ENCODE measurements at places on chromosomes 1 and 21. TPM values are rescaled to one million over a fixed set of nuclear protein-coding genes. Genes with fewer than 3 reads are reported as not detected.

- peak; percentile 55 for DNase-seq
These were observed 53.1 kb upstream of the HMCN1 start for GRCh38 chr1:185681034-185681633.

- no peak for DNase-seq
These were observed 10.8 kb upstream of the A3GALT2 start for GRCh38 chr1:33331444-33332356.

DNA sequence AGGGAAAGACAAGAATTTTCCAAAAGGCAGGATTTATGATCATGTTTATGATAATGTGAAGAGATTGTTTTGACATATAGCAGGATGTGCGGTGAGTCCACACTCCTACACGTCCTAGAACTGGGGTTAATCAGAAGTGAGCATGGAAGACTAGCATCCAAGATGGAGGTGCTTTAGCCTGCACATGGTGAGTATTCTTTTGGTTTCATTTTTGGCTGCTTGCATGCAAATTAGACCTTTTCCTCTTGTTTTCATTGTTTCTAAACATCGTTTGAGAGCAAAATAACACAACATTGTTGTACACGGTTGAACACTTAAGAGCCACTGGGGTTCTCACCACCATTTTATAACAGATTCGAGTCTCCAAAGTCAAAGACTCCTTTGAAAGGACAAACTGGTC, 14.9 kb upstream of the GUK1 start:
- DNase-seq: no peak

DNA sequence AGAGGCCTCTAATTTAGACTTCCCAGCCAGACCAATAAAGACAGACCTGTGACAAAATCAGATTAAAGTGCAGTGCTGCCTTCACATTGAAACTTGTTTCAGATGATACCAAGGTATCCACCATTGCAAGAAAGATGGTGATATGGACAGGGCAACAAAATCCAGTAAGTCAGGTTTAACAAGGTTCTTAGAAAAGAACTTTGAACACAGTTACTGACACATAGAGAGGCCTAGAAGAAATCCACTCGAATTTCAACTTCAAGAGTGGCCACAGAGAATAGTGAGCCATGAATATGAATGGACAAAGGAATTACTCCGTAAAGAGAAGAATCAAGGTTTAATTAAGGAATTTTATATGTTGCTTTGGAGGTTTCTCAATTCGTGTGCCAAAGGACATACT, 230.4 kb downstream of the KCNT2 start:
- DNase-seq: no peak

DNA sequence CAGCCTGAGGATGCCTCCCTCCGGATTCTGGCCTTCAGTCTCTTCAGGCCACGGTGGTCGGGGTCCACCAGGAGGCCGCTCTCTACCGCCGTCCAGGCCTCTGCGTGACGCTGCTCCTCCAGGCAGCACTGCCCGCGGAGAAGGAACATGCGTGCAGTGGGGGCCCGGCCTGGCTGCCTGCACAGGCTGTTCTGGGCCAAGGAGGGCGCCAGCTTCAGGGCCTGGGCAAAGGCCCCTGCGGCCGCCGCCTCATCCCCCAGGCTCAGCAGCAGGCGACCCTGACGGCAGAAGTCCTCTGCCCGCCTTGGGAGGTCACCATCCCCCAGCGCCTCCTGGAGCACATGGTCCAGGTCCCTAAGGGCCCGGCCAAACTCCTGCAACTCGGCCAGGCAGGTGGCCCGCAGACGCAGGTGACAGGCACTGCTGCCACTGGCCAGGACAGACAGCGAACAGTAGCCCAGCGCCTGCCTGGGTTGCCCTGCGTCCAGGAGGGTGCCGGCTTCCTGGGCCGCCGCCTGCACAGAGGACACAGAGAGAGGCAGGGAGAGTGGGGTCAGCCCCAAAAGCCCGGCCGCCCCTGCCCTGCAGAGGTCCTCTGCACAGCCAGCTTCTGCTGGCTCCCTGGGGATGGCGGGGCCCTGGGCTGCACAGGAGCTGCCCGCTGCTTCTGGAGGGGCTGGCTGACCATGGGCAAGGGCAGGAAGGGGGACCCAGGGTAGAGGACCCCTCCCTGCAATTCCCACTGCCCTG, 8.7 kb upstream of the MMEL1 start:
- no peak for DNase-seq

DNA sequence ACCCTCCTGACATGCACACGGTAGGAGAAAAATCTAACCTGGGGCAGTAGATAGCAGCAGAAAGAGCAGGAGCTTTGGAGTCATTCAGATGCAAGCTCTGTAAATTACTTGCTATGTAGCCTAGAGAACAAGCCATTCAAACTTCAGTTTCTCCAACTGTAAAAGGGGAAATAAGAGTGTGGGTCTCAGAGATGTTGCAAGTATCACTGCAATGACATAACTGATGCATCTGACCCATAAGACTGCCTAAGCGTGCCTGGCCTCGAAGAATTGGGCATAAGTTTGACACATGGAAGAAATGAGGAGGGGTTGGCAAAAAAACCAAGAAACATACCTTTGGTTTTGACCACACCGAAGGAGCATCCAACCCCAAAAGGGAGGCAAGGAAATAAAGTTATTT, 5.2 kb downstream of the AK2 start:
- DNase-seq: no peak

DNA sequence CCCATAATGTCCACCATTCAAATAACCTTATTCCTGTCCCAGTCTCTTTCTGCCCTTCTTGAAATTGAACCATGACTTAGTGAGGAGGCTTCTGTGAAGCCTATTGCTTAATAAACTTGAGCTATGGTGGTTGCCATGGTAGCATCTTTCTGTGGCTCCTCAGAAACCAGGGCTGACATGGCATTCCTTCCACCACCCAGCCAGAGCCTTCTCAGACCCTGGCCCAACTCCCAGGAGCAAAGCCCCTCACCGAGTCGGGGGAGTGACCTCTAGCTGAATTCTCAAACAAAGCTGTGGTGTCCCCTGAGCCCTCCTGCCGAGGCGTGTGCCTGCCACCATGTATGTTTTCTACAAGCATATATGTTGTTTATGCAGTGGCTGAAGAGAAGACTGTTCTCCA, 259.1 kb downstream of the CACNA1E start:
- no peak for DNase-seq

DNA sequence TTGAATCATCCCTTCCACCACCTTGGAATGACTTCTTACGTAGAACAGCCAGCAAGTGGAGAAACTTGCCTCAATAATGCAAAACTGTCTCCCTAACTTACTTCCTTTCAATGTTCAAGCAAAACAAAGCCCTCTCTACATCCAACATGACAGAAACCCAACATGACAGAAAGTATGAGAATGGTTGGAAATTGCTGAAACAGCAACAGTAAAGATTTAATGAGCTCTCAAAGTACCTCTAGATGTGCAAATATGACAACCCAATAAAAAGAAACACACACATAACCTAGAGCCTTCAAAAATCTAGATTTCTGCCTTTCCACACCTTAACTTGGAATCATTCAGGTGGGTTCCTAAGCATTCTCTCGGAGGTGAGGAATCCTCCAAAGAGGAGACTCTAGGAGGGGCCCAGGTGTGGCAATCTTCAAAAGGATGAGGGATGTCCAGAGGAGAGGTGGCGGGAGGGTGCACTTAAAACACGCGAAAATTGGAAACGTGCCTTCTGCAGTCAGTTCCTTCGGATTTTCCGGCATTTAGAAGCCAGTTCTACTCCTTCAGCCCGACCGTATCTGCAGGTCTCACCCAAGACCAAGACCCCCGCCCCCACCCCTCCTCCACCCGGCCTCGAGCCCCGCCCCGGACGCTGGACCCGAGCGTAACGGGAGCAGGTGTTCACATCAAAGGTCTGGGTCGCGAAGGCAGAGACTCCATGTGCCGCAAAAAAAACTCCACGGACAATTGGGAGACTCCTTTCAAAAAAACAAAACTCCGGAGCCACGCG, 996 bp upstream of the MGST3 start:
- peak; percentile 16 for DNase-seq

DNA sequence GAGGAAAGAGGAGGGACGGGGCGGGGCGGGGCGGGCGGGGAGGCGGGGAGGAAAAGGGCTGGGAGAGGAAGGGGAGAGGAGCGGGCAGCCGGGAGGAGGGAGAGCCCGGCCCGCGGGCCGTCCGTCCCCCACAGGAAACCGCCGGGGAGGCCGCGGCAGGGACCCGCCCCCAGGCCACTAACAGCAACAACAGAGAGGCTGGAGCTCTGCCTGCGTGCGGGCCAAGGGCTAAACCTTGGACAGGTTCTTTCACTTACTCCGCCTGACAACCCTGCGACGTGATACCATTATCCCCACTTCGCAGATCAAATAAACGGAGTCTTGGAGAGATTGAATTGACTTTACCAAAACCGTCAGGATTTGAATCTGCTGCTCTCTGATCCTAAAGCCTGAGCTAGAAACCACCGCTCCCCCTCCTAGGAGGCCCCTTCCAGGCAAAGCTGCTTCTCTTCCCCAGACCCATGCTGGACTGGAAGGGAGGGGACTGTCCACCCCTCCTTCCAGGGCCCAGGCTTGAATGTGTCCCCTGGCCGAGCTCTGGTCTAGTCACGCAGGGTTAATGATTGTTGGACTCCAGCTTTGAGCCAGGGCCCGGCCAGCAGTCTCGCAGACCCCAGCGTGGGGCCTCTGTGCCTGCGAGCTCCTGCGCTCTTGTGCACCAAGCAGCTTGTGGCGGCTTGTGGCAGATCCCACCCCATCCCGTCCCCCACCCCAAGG, at the start of gene EVA1B:
TSS of gene EVA1B (minus strand) at position 10 of the 717 bp plus-strand sequence. CDS start 608 bp downstream, outside the sequence.
- DNase-seq: peak; percentile 19

GRCh38 chr1:207938016-207938415, 27.1 kb upstream of the CD34 start:
- DNase-seq: peak; percentile 48

DNA sequence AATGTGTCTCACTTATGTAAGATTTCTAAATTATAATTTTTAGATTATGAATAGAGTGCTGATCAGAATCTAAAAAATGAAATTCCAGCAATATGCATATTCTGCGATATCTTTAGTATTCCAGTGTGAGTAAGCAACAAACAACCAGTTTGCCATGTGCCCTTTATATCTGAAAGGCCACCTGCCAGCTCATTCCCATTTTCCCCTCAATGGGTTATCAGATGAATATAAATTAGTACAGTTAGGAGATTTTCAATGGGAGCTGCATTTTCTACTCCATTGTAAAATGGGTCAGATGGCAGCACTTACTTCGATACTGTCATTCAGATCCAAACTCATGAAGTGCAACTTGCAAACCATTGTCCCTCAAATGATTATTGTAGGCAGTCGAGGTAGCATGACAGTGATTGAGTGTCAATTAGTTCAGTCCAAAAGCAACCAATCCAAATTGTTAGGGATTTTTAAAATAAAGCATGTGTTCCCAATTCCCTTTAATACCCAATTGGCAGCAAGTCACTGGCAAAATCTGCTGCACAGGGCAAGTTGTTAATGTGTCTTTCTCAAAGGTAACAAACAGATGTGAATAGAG, 680.3 kb downstream of the LRRIQ3 start:
- no peak for DNase-seq

DNA sequence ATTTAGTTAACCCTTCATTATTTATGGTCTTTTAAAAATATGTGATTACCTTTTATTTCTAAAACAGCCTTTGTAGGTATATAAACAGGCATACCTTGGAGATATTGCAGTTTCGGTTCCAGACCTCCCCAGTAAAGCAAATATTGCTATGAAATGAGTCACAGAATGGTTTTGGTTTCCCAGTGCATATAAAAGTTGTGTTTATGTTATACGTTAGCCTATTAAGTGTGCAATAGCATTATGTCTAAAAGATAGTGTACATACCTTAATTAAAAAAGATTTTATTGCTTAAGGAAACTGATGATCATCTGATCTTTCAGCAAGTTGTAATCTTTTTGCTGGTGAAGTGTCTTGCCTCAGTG, 44.1 kb downstream of the XCL2 start:
- DNase-seq: no peak

GRCh38 chr1:161176468-161177111, 717 bp downstream of the B4GALT3 start:
- DNase-seq: no peak

- no peak for DNase-seq
These were observed at the start of gene BEND5 for GRCh38 chr1:48776393-48777218. TSS of gene BEND5 (minus strand) at chr1:48776891. CDS start at chr1:48776831, 60 bp downstream.

GRCh38 chr1:30895944-30896660, 12.5 kb downstream of the SDC3 start:
- DNase-seq: no peak

GRCh38 chr1:58893257-58893869, 109.5 kb upstream of the JUN start:
- DNase-seq: no peak

DNA sequence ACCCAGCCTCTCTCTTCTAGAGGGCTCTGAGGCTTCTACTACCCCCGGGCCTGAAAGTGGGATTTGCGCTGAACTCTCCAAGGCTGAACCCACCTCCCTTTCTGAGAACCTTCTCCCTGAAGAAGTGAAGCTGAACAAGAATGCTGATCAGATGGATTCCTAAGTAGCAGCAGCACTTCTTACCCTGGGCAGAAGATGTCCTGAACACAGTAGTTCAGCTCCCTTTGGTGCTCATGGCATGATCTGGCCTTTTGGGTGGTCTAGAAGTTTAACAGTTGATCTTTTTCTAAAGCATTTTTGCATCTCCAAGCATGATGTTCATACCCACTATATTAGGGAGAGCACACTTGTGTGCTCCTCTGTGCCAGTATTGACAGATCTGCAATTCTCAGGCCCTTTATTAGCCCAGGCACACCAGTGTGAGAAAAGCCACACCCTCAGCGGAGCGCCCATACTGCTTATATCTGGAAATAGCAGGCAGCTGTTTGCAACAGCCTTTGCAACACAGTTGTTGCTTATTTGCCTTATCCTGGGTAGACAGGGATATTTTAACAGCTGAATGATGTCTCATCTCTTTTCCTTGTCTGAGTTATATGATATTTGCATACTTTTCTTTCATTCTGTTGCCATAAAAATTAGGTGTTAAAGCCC, 34.2 kb downstream of the CNN3 start:
- DNase-seq: no peak

- no peak for DNase-seq
These were observed 2.0 kb downstream of the CD58 start for GRCh38 chr1:116568662-116569380.

DNA sequence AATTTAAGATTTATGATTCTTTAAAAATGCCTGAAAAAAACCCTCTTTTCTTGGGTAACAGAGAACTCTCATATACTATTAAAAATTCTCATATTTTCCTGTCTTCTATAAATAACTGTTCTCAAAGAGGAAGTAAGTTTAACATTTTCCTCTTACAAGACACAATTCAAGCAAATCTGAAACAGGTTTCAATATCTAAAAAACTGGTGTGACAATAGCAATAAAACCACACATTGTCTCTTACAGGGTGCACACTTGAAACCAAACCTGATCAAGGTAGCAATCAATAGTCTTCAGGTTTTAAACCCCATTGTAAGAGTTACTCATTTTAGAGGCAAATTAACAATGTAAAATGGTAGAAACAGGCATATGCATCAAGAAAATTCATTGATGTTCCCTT, 28.0 kb downstream of the FUBP1 start:
- DNase-seq: no peak

- peak; percentile 80 for DNase-seq
These were observed 68.9 kb downstream of the UCK2 start for GRCh38 chr1:165896277-165896676.

GRCh38 chr1:18139198-18139981, 31.8 kb downstream of the IGSF21 start:
- DNase-seq: no peak

Gene HSD3B2
- total RNA-seq: not detected

Gene BRDT
- total RNA-seq: not detected

Gene TCP10L
- total RNA-seq: not detected

Gene CAPZA1
- 249 TPM for total RNA-seq

Gene FCRL6
- not detected for total RNA-seq
